ENCODE measurements at places on chromosomes 12 and 14. TPM values are rescaled to one million over a fixed set of nuclear protein-coding genes. Genes with fewer than 3 reads are reported as not detected.

CPSF6 gene
- 82.0 TPM for total RNA-seq

UNC79 gene
- total RNA-seq: 0.05 TPM

CD27 gene
- 0.23 TPM for total RNA-seq

TAS2R50 gene
- total RNA-seq: 0.18 TPM

- DNase-seq: no peak
- H3K27me3 ChIP-seq: no peaks in the 10 kb centered on the region
- H3K27ac ChIP-seq: no peak overlapping the region
- H3K4me1 ChIP-seq: no peaks in the 10 kb centered on the region
- no peak overlapping the region for H3K4me3 ChIP-seq
- H3K36me3 ChIP-seq: no peaks in the 10 kb centered on the region
Measured at GRCh38 chr14:65639216-65639615, 226.7 kb downstream of the FUT8 start.

- DNase-seq: no peak
- H3K27me3 ChIP-seq: no peaks in the 10 kb centered on the region
- H3K4me1 ChIP-seq: no peaks in the 10 kb centered on the region
- H3K27ac ChIP-seq: no peak overlapping the region
- H3K36me3 ChIP-seq: no peaks in the 10 kb centered on the region
Measured at GRCh38 chr14:34466691-34467090, 4.7 kb upstream of the SPTSSA start.

DNA sequence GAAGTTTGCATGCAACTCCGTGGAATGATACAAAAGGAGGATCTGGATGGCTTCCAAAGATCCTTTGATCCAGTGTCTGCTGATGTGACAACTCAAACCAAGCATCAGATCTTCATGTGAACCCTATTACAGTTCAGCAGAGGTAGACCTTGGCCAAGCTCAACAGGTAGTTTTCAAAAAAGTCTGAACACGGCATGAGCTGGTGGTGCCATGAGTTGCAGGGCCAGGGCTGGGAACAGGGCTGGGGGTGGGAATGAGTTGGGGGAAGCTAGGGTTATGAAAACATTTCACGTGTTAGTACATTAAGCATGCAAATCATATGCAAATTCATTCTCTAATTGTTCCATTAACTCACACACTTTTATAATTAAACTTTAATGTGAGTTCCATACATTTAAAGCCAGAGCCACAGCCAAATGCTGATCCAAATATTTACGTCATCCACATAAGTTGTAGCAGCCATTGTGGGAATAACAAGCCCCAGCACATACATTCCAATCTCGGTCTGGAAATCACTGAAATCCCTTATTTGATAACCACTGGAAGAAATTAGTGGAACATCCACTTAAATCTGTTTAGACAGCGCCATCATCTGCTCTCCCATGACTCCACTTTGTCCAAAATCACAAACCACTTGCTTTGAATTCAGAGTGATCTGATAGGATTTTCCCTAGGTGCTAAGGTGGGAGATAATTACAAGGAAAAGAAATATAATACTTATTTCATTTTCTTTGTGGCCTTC lies 158.5 kb downstream of the APAF1 start:
- no peaks in the 10 kb centered on the region for H3K4me1 ChIP-seq
- peaks cover 6% of the 10 kb centered on the region for H3K27me3 ChIP-seq
- no peak overlapping the region for H3K27ac ChIP-seq
- no peaks in the 10 kb centered on the region for H3K36me3 ChIP-seq

- H3K27ac ChIP-seq: peak overlapping the region; percentile 97
- no peak overlapping the region for H3K4me3 ChIP-seq
- no peak for DNase-seq
- H3K4me1 ChIP-seq: peaks cover 27% of the 10 kb centered on the region
- no peaks in the 10 kb centered on the region for H3K36me3 ChIP-seq
- no peaks in the 10 kb centered on the region for H3K27me3 ChIP-seq
Measured at GRCh38 chr12:118064608-118065007, 3.6 kb upstream of the WSB2 start.

DNA sequence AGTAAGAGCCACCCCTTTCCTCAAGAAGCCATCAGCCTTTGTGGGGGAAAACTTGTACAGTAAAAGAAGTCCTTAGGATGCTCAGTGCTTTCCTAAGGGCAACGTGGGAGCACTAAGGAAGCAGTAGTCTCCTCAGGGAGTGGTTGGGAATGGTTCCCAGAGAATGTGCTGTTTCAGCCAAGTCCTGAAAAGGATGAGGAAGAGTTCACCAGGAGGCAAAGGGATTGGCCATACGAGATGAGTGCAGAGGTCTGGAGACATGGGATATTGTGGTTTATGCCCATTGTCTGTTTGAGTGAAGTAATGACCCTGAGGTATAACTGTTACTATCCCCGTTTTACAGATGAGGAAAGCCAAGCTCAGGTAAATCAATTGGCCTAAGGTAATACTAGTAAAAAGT lies 86.0 kb upstream of the ATF1 start:
- peaks cover 8% of the 10 kb centered on the region for H3K36me3 ChIP-seq
- DNase-seq: no peak
- no peak overlapping the region for H3K4me3 ChIP-seq
- H3K27me3 ChIP-seq: no peaks in the 10 kb centered on the region
- no peak overlapping the region for H3K27ac ChIP-seq
- peaks cover 2% of the 10 kb centered on the region for H3K4me1 ChIP-seq

GRCh38 chr12:11958221-11959091 lies 112.3 kb upstream of the BCL2L14 start:
- H3K4me1 ChIP-seq: no peaks in the 10 kb centered on the region
- H3K4me3 ChIP-seq: no peak overlapping the region
- H3K36me3 ChIP-seq: no peaks in the 10 kb centered on the region
- no peaks in the 10 kb centered on the region for H3K27me3 ChIP-seq

- H3K36me3 ChIP-seq: no peaks in the 10 kb centered on the region
- no peak overlapping the region for H3K27ac ChIP-seq
- DNase-seq: no peak
Measured at GRCh38 chr14:69240527-69241173, 19.3 kb upstream of the GALNT16 start.

DNA sequence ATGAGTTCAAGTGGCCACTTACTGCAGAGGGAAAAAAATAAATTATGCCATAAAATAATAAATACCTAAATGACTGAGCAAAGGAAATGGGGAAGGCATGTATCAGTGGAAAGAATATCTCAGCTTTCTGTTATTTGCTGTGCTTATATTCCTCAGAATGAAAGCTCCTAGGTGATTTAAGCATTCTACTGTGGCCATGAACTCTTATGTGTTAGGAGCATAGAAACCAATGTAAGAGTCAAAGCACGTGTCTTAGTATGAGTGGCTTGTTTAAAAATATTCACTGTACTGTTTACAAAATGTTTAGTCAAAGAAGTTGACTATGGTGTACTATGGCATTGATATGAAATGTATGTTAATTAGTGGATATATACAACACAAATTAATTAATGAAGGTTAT lies 59.0 kb upstream of the RTL1 start:
- peaks cover 3% of the 10 kb centered on the region for H3K36me3 ChIP-seq
- no peak overlapping the region for H3K4me3 ChIP-seq
- no peak for DNase-seq
- no peaks in the 10 kb centered on the region for H3K4me1 ChIP-seq
- no peak overlapping the region for H3K27ac ChIP-seq

- no peaks in the 10 kb centered on the region for H3K36me3 ChIP-seq
- H3K27me3 ChIP-seq: no peaks in the 10 kb centered on the region
- no peak for DNase-seq
- H3K4me3 ChIP-seq: no peak overlapping the region
Measured at GRCh38 chr12:67593461-67594330, 54.8 kb upstream of the DYRK2 start.

DNA sequence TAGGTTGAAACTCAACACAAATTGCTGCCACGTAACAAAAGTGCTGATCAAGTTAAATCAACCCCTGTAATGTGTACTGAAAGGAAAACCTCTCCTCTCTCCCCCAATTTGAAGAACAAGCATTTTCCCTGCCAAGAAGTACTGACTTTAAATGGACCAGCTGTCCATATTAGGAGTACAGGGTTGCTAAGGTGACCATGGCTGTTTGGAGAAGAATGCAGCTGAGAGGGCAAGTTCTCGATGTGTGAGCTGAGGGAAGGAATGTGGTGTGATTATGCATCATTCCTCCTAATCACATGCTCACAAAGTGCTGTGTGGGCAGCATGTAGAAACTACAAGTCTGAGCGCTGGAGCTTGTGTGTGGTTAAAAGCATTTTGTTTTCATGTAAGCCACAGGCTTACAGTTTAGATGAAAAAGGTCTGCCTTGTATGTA lies 50.9 kb upstream of the CCT2 start:
- H3K4me3 ChIP-seq: no peak overlapping the region
- DNase-seq: peak; percentile 50
- no peaks in the 10 kb centered on the region for H3K27me3 ChIP-seq
- H3K27ac ChIP-seq: no peak overlapping the region
- H3K36me3 ChIP-seq: no peaks in the 10 kb centered on the region
- no peaks in the 10 kb centered on the region for H3K4me1 ChIP-seq

DNA sequence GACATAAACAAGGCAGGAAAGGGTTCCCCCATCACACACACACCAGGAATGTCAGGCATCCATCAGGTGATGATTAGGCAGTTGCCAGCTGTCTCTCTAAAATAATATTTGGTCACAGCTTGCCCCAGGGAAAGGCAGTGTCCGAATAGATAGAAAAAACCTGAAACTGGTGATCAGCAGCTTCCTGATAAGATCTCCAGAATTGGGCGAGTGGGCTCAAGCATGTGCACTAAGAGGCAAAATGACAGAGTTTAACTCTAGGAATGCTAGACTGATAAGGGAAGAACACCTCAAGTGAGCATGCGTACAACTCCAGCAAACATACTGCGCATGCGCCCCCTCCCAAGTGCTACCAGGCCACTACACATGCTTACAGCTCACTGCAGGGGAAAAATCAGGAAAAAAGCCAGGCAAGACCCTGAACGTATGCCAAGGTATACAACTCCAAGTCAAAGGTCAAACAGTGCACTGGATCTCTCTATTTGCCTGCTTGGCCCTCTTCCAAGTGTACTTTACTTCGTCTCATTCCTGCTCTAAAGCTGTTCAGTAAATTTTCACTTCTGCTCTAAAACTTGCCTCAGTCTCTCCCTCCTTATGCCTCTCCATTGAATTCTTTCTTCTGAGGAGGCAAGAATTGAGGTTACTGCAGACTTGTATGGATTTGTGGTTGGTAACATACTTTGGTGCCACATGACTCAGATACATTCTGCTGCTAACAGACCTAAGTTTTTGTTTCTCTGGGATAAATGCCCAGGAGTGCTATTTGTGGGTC lies 73.5 kb upstream of the VASH1 start:
- no peaks in the 10 kb centered on the region for H3K4me1 ChIP-seq
- DNase-seq: no peak
- no peak overlapping the region for H3K4me3 ChIP-seq
- no peaks in the 10 kb centered on the region for H3K36me3 ChIP-seq

- no peak overlapping the region for H3K27ac ChIP-seq
- H3K27me3 ChIP-seq: no peaks in the 10 kb centered on the region
- no peaks in the 10 kb centered on the region for H3K36me3 ChIP-seq
- H3K4me1 ChIP-seq: no peaks in the 10 kb centered on the region
Measured at GRCh38 chr14:91255026-91255695, 10.7 kb upstream of the GPR68 start.

GRCh38 chr12:131222329-131223139 lies 268.8 kb downstream of the ADGRD1 start:
- H3K4me3 ChIP-seq: no peak overlapping the region
- H3K36me3 ChIP-seq: no peaks in the 10 kb centered on the region
- DNase-seq: no peak
- H3K4me1 ChIP-seq: peaks cover 8% of the 10 kb centered on the region

- H3K4me1 ChIP-seq: no peaks in the 10 kb centered on the region
- H3K36me3 ChIP-seq: no peaks in the 10 kb centered on the region
- DNase-seq: no peak
Measured at GRCh38 chr14:61227884-61228591, 53.1 kb downstream of the TMEM30B start.

- DNase-seq: no peak
- peaks cover 15% of the 10 kb centered on the region for H3K4me1 ChIP-seq
- no peaks in the 10 kb centered on the region for H3K27me3 ChIP-seq
- H3K36me3 ChIP-seq: no peaks in the 10 kb centered on the region
- peak overlapping the region; percentile 15 for H3K4me3 ChIP-seq
Measured at GRCh38 chr14:76904100-76904739, 78.0 kb downstream of the LRRC74A start.

DNA sequence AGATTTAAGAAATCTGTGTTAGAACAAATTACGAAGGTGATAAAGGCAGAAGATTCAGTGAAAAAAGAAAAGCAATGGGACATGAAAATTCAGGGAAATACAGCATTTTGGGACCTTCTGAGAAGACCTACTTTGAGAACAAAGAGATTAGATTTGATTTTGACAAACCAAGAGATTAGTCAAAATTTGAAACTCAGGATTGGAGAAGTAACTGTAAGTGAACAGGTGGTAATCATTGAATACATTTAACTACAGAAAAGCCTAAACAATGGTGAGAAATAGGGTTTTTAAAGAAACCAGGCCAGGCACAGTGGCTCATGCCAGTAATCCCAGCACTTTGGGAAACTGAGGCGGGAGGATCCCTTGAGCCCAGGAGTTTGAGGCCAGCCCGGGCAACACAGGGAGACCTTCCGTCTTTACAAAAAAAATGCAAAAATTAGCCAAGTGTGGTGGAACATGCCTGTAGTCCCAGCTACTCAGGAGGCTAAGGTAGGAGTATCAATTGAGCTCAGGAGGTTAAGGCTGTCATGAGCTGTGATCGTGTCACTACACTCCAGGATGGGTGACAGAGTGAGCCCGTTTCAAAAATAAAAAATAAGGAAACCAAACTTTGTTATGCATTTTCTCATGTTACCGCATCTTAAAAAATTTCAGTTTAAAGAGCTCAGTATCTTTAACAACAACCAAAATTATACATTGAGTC lies 8.9 kb upstream of the SAV1 start:
- H3K4me3 ChIP-seq: no peak overlapping the region
- H3K36me3 ChIP-seq: no peaks in the 10 kb centered on the region
- DNase-seq: no peak
- H3K4me1 ChIP-seq: no peaks in the 10 kb centered on the region
- H3K27me3 ChIP-seq: no peaks in the 10 kb centered on the region

GRCh38 chr14:101120641-101121507 lies 217.4 kb upstream of the RTL1 start:
- no peak overlapping the region for H3K4me3 ChIP-seq
- H3K27ac ChIP-seq: no peak overlapping the region
- no peaks in the 10 kb centered on the region for H3K4me1 ChIP-seq
- H3K36me3 ChIP-seq: no peaks in the 10 kb centered on the region
- H3K27me3 ChIP-seq: no peaks in the 10 kb centered on the region
- DNase-seq: no peak

- no peak overlapping the region for H3K4me3 ChIP-seq
- peaks cover 100% of the 10 kb centered on the region for H3K4me1 ChIP-seq
- no peaks in the 10 kb centered on the region for H3K36me3 ChIP-seq
- no peaks in the 10 kb centered on the region for H3K27me3 ChIP-seq
Measured at GRCh38 chr12:124548854-124549378, 18.5 kb downstream of the NCOR2 start.

DNA sequence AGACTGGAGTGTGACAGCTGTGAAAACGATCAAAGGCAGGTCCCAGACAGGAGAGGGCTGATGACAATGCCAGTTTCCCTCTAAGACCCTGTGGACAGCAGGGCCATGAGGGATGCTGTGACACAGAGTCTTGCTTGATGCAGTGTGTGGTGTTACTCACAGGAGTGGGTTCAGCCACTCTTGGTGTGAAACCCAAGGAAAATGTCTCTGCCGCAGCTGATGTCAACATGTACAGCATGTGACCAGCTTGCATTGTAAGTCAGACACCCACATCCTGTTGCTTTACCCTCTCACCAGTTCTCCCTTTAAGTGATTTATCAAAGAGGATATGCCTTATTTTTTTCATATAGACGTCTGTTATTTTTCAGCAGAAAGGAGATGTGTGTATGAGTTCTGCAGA lies 268.6 kb downstream of the BTG1 start:
- H3K27ac ChIP-seq: no peak overlapping the region
- H3K27me3 ChIP-seq: no peaks in the 10 kb centered on the region
- no peak overlapping the region for H3K4me3 ChIP-seq
- H3K36me3 ChIP-seq: no peaks in the 10 kb centered on the region
- no peaks in the 10 kb centered on the region for H3K4me1 ChIP-seq
- DNase-seq: no peak
